Stimulated activated CD8-positive, alpha-beta memory T cell treated with anti-CD3 and anti-CD28 coated beads, Interleukin-7, amount 100 ng/mL, for 1 hour (primary cell): ENCODE measurements at places on chromosomes 12 and 14.

DNA sequence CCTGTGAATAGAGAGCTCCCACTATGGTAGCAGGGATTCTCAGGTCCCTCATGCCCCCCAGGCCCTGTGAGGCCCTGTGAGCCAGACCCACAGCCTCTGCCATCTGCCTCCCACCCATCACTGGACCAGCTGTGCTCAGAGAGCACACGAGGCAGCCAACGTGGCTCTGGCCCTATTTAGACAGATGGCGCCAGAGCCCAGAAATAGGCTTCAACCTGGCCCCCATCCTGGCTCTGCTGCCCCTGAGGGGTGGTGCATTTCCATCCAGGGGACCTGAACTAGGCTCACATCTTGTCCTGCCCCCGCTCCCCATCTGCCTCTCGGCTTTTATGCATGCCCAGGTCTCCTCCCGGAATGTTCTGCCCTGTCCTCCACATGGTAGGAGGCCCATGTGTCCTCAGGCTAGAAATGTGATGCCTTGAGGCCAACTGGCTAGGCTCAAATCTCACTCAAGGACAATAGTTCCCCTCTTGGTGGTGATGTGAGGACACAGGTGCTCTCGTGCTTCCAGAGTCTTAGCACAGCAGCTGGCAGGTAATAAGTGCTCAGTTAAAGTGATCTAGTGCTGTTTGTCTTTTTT, 18.9 kb downstream of the TMEM63C start:
- no peak for DNase-seq

DNA sequence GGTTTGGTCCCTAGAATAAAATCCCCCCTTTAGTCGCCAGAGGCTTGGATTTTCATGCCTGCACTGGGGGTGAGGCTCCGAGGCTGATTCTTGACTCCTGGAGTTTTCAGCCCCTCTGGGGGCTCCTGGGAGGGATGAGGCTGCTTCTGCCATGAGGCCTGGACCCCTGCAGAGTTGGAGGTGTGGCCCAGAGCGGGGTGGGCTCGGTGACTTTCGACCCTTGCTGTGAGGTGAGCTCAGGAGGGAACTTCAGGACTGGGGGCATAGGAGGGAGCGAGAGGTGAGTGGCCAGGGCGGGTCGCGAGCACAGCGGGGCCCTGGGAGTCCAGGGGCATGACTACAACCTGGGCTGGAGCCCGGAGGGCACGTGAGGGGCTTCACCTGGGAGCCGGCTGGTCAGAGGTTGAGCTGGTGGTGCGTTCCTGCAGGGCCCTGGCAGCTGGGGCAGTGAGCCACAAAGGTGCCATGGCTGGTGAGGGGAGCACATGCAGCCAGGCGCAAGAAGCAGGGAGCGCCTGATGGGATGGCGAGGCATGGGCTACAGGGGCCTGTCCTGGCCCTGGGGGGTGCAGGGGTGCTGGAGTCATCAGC, 168.2 kb downstream of the KIF26A start:
- no peak for DNase-seq

DNA sequence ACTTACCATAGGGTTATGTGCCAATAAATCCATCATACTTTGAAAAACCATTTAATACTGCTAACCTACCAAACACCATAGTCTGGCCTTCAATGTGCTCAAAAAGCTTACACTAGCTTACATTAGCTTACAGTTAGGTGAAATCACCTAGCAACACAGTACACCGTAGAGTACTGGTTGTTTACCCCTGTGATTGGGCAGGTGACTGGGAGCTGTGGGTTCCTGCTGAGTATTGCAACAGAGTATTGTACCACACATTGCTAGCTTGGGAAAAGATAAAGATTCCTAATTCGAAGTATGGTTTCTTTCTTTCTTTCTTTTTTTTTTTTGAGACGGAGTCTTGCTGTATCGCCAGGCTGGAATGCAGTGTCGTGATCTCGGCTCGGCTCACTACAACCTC, 5.6 kb downstream of the ATP5MC2 start:
- no peak for DNase-seq

DNA sequence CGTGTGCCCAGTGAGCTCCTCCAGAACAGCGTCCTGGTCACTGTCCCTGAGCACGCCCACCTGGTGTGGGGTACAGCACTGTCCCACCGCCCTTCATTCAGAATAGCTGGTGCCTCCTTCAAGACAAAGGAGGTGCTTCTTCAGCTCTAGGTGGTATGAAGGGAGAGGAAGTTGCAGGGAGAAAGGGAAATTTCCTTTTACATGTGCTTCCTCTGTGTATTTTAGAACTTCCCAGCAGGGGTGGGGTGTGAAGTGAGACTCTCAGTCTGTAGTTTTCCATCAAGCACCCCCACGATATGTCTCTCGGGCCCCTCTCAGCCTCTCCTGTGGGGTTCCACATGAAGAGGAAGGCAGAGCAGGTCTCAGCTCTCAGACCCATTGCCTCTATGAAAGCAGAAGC, 1.2 kb upstream of the SLC6A12 start:
- no peak for DNase-seq

DNA sequence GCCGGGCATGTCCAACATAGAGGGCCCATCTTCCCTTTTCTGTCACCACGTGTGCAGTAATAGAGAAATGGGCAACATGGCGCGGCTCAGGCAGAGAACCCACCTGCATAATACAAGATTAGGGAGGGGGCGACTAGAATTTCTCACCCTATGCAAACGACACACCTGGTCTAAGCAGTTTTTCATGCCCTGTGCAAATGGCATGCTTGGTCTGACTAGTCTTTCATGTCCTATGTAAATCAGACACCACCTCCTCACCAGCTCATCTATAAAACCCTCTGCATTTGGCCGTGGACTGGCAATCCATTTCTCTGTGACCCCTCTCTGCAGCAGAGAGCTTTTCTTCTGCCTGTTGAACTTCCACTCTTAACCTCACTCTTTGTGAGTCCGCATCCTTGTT, 180.2 kb upstream of the PZP start:
- DNase-seq = no peak

DNA sequence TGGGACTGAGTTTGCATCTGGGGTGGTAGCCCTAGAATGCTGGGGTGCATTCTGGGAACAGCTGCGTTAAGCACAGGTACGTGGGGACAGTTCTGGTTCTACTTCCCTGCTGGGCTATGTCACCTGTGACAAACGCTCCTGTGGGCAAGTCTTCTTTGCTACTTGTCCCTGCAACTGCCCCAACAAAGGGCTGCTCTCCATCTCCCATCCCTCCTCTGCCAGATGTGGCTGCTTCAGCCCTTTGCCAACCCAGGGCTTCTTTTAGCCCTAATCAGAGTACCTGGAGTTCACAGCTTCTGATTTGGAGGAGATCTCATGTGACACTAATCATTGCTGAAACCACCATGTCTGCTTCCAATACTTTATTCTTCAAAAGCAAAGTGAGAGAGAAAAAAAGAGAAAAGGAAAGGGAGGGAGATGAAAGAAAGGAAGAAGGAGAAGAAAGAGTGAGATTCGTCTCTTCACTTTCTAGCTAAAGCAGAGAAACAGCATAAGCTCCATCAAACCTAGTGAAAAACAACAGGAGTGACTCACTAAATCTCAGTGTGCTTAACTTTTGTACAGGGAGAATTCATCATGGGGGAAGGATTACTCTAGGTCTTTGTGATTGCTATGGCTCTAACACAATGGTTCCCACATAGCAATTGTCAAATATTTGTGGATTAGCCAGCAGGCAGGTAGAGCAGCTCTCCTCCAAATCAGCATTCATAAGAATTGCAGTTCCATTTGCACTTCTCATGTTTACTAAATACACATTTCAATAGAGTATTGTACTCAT, 174.8 kb downstream of the LRIG3 start:
- no peak for DNase-seq

DNA sequence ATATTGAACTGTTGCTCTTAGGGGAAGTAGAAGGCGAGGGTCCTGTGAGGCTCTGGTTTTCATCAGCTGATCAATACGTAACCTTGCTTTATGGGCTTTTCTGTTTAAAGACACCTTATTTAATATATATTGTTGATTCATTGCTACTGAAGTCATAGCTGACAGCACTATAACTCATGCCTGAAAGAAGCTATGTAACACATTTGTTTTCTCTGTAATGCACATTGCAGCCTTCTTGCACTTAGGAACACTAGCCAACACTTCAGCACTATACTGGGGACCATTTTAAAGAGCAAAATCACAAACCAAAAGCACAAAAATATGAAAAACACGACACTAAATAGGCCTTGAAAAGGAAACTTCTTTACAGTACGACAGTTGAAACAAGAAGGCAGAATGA, 135.7 kb downstream of the TTC6 start:
- no peak for DNase-seq
